ENCODE measurements at places on chromosomes 11 and 22.

- no peak for DNase-seq
Measured at GRCh38 chr11:104830080-104830479, 68.2 kb downstream of the CASP12 start.

DNA sequence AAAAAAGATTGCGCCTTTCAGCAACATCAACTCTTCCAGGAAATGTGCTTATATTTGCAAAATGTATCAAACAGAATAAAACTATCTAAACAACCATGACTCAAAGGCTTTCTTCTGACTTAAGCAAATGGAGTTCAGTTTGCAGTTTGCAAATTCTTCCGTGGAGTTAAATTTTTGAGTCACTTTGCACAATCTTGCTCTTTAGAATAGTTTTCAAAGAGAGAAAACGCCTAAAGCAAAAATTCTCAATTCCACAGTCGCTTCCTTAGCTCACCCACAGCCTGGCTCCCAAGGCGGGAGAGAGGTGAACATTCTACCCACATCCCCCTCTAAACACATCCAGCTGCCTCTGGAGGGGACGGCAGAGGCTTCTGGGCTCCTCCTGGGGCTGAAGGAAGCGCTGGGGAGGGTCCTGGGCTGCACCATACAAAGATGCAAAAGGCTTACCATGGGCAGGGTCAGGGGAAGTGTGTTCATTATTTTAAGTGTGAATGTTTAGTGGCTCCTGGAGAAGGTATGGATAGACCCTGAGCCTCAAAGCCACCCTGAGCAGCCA lies 1487.3 kb downstream of the TBC1D22A start:
- no peak for DNase-seq

GRCh38 chr22:41856469-41856868 lies 23.6 kb downstream of the SREBF2 start:
- DNase-seq, result no peak

DNA sequence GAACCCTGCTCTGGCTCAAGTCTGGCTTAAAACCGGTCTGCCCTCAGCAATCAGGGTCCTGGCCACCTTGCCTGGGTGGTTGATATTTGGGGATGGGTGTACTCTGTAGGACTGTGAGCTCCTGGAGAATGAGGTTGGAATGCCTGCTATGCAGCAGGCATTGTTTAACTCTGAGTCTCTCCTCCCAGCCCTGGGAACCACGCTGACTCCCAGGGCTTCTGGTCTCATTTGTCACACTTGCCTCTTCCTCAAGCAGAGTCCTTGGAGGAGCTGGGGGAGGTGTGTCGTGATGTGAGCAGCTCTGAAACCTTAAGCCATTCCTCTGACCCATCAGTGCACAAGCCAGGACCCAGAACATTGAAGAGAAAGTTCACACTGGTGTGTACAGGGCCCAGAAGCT lies 340.1 kb downstream of the MN1 start:
- DNase-seq, result no peak

- peak; percentile 70 for DNase-seq
Measured at GRCh38 chr22:44026630-44027511, 2.8 kb downstream of the PARVB start.

- DNase-seq, result no peak
Measured at GRCh38 chr22:28005513-28005912, 86.5 kb upstream of the PITPNB start.

DNA sequence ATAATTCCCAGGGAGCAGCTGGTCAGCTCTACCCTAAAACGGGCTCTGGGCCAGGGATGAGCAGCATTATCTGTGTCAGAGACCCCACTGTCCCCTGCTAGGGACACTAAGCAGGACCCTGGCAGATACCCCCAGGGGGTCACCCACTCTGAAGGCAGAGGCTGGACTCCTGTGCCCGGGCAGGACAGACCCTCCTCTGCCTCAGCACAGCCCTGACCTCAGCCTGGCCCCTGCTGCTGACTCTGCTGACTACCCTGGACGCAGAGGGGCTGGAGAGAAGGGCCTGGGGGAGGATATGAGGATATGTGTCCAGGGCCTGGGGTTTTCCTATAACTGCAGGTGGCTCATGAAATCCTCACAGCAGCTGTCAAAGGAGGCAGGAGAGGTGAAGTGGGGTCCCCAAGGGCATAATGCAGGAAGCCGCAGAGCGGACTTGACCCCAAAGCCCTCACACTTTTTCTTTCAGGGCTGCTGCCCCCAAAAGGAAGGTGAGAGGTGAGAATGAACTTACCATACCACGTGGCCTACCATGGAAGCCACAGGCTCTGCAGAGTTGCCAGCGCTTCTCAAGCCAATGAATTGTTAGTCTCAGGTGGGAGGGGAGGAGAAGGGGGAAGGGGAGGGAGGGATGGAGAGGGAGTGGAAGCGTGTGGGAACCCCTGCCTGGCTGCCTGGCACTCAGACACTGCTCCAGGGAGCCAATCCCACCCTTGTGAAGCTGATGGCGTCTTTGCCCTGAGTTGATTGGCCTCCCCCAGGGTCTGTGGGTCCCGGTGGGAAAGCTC lies 76.7 kb upstream of the WNT11 start:
- DNase-seq, result no peak

DNA sequence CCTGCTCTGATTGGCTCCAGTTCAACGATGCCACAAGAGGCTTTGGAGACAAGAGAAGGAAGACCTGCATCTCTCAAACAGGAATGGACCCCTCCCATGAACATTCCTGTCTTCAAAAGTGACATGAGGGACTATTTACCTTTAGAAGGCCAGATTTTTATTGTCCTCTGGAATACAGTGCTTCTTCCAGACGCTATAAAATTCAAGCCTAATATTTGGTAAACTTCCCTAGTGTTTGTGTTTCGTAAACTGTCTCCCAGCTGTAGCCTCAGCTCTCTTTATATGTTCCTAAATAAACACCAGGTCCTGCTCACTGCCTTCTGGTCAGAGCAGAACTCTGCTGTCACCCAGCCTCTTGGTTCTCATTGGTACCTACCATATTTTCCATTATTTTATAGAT lies 157.8 kb downstream of the CCDC34 start:
- no peak for DNase-seq

DNA sequence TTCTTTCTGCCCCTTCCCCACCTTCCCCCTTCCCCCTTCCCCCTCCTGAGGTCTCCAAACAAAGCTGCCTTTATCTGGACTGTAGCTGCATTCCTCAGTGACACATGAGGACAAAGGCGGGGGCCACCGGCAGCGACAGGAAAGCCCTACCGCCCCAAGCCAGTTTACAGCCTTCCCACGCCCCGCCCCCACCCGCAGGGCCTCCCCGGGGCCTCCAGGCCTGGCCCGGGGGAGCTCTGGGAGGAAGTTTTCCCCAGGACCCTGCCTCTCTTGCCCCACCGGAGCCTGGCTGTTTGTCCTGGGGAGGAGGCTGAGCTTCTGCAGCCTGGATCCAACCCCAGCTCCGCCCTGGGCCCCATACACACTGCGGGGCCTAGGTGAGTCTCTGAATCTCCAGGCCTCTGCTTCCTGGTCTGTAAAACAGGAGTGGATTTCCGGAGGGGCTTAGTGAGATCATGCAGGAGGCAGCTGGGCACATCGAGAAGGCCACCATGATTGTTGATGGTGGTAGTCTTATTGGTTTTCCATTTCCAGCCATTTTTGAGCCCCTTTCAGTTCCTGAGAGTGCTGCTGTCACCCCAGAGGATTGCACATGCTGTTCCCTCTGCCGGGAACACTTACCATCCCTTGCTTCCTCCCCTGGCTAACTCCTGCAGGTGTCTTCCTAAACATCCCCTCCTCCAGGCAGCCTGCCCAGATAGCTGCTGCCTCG lies 130.7 kb downstream of the MN1 start:
- no peak for DNase-seq

GRCh38 chr11:119152604-119153003 lies 3.8 kb downstream of the ABCG4 start:
- no peak for DNase-seq

DNA sequence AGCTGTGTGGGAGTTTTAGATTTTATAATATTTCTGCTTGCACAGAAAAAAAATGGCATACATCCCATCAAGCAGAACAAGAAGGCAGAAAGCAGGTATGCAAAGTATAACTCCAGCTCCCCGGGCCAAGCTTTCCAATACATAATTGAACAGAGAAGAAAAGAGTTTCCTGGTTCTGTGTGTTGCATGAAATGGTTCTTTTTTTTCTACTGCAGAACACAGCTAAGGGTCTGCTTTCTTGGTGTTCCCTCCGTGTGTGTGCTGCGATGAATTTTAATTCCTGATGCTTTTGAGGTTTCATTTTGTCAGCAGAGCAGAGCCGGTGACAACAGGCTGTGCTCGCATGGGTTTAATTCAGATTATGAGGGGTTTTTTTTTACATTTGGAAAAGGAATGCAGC lies 70.7 kb upstream of the TTC12 start:
- DNase-seq, result no peak

DNA sequence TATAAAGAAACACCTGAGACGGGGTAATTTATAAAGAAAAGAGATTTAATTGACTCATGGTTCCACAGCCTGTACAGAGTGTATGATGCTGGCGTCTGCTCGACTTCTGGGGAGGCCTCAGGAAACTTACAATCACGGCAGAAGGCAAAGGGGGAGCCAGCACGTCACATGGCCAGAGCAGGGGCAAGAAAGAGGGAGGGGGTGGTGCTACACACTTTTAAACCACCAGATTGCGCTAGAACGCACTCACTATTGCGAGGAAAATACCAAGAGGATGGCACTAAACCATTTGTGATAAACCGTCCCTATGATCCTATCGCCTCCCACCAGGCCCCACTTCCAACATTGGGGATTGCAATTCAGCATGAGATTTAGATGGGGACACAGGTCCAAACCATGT lies 79.7 kb upstream of the CARD18 start:
- DNase-seq, result no peak

- no peak for DNase-seq
Measured at GRCh38 chr11:95950905-95951304, 27.0 kb upstream of the MTMR2 start.

DNA sequence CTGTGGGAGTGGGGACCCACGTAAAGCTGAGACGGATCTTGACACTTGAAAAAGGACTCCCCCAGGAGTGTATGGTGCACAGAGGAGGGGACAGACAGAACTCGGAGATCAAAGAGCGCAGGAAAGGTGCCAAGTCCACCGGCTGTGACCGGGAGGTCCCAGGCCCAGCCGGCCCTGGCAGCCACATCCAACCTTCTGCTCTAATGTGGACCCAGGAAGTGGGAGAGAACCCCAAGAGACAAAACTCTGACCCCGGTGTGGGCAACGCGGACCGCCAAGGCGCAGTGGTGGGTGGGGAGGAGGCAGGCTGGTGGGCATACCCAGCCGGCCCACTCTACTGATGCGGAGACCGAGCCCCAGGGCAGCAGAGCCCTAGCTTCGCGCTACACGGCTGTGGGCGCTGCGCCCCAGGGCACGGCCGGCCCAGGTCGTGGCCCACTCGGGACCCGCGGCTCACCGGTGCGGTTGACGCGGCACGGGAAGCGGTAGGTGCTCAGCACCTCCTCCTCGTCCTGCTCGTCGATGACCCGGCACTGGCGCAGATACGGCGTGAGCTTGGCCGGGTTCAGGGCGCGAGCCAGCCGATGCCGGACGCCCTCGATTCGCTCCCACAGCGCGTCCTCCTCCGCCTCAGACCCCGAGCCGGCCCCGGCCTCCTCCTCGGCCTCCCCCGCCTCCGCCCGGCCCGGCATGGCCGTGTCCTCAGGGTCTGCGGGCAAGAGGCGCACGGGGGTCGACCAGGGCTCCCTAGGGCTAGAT lies 527 bp downstream of the CARD10 start:
- no peak for DNase-seq

GRCh38 chr11:3675971-3676370 lies 4.8 kb upstream of the CHRNA10 start:
- DNase-seq, result no peak

- no peak for DNase-seq
Measured at GRCh38 chr22:46931414-46931813, 169.0 kb downstream of the TBC1D22A start.

- DNase-seq, result no peak
Measured at GRCh38 chr11:120112174-120112796, 25.6 kb downstream of the TRIM29 start.

GRCh38 chr11:64712430-64713015 lies 10.5 kb downstream of the NRXN2 start:
- DNase-seq, result no peak

- DNase-seq, result no peak
Measured at GRCh38 chr22:44088976-44089570, 65.0 kb downstream of the PARVB start.

- DNase-seq, result no peak
Measured at GRCh38 chr11:118046051-118046963, 30.6 kb upstream of the TMPRSS4 start.

DNA sequence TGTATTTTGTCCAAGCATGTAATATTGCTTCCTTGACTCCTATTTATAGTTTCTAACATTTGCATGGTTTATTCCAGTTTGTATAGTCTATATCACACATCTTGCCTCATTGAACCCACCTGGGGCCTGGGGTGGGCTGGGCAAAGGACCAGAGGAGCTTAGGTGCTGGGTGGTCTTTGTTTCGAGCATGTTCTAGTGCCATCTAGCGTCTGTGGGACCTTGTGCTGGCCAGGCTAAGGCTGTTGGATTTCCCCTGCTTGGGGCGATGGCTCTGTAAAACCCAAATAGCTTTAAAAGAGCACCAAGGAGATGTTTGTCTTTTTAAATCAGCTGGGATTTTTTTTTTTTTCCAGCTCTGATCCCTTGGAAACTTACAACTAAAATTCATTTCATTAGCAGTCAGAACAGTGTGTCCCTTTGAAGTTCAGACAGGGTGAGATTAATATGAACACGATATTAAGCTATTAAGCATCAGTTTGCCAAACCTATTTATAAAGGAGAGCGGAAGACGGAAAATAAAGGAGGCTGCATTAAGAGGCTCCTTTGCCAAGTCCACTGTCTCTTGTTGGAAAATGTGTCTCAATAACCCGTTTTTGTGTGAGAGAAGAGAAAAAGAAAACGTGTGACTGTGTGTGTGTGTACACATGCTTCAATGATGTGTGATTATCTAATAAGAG lies 157.4 kb downstream of the COMMD9 start:
- DNase-seq, result no peak

GRCh38 chr22:45587638-45588505 lies 83.8 kb upstream of the ATXN10 start:
- DNase-seq, result no peak

GRCh38 chr11:70546191-70546940 lies 148.0 kb downstream of the CTTN start:
- no peak for DNase-seq

GRCh38 chr22:43343262-43343669 lies at the start of gene SCUBE1:
Gene SCUBE1, minus strand, starts transcription at chr22:43343372. Its CDS starts 111 bp downstream, at chr22:43343261.
- no peak for DNase-seq

GRCh38 chr22:30247561-30247960 lies 1.0 kb upstream of the LIF start:
- DNase-seq, result no peak

GRCh38 chr11:15905366-15906104 lies 450.8 kb downstream of the SOX6 start:
- DNase-seq, result no peak

- DNase-seq, result no peak
Measured at GRCh38 chr11:3644817-3645235, at the start of gene ART1. Gene ART1, plus strand, starts transcription at chr11:3645128. Its CDS starts 14,086 bp downstream, at chr11:3659214.
